T-helper 1 cell (primary cell): ENCODE measurements at places on chromosomes 2 and 18.

DNA sequence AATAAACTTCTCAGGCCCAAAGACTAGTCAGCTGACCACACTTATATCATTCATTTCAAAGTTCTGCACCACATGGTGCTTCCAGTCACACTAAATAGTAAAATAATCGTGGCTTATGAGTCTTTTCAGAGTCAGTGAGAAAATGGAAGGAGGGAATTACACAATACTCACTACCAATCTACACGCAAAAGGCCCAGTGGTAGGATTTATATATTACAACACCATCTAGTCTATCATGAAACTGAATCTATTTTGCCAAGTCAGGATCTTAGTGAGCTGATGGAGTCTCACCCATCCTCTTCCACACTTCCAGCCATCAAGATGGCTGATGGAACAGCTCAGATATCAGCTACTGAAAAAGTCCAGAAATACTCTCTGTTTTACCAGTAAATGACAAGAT is 21.9 kb downstream of the INO80D start:
- DNase-seq: no peak

DNA sequence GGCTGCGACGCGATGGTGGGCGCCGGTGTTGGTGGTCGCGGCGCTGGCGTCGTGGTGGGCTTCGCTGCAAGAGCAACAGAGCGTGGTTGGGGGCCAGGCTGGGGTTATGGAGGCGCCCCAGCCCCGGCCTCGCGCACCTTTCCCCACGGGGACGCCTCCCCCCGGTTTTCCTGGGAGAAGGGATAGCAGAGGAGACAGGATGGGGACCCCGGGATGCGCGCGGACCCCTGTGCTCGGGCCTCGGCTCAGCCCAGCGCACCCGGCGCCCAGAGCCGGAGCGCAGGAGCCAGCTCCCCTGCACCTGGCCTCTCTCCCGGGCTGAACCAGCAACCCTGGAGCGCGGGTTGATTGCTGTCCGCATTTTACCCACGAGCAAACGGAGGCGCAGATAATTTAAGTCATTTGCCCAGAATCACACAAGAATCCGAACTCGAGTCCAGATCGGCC is 1.0 kb downstream of the CD8A start:
- DNase-seq: no peak

DNA sequence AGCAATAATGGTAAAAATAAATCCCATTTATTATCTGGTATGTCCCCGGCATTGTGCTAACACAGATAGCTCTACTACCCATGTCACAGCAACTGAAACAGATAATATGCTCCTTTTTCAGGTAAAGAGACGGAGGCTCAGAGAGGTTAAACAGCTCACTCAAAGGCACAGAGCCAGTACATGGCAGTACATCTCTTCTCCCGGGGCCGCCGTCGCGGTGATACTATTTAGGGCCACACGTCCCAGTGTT is 693 bp upstream of the PDK1 start:
- no peak for DNase-seq

- DNase-seq: no peak
These were observed 96.5 kb downstream of the ZNF532 start for GRCh38 chr18:58960946-58961722.

DNA sequence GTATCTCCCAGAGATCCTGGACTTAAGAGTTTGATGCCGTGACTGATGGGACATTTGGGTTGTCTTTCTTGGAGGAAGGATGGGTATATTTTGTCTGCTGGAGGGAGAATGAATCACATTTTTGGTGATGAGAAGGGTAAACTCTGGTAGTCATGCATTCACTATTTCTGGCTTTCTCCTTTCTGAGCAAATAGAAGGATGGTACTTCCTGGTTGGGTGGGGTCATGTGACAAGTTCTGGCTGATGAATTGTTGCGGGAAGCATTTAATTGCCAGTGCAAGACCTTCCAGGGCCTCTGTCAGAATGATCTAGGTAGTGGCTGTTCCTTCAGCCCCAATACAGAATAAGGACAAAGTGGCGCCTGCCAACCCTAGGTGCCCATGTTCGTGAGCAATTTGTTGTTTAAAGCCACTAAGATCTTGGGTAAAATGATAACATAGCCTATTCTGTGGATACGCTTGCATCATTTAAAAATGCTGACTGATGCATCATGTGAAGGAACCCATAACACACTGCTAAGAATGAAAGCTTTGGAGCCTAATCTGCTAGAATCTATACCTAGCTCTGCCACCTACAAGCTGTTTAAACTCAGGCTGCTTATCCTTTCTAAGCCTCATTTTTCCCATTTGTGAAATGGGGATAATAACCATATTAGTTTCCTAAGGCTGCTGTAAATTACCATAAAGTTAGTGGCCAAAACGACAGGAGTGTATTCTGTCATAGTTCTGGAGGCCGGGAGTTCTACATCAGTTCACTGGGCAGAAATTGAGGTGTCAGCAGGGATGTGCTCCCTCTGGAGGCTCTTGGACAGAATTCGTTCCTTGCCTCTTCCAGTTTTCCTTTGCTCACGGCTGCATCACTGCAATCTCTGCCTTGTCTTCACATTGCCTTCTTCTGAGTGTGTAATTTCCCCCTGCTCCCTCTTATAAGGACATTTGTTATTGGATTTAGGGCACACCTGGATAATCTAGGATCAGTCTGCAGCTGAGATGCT is 281.3 kb downstream of the AGPS start:
- DNase-seq: no peak

DNA sequence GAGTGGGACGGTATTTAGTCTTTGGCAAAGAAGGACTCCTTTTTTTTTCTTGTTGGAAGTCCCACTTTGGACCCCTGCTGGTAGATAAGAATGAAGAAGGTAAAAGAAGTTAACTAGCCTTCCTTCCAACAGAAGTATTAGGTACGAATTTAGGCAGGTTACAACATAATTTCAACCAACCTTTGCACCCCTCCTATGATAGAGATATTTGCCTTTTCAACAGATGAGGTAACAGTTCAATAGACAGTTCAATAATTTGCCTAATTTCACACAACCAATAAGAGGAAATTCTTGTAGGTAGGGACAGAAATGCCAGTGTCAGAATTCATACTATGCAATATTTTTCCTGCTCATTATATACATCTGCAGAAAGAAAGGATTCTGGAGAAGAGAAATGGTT is 100.8 kb downstream of the CCDC141 start:
- DNase-seq: no peak

GRCh38 chr2:215657844-215658243 is 222.0 kb upstream of the FN1 start:
- no peak for DNase-seq

- no peak for DNase-seq
These were observed 104.3 kb downstream of the KCNH7 start for GRCh38 chr2:162734287-162734686.

DNA sequence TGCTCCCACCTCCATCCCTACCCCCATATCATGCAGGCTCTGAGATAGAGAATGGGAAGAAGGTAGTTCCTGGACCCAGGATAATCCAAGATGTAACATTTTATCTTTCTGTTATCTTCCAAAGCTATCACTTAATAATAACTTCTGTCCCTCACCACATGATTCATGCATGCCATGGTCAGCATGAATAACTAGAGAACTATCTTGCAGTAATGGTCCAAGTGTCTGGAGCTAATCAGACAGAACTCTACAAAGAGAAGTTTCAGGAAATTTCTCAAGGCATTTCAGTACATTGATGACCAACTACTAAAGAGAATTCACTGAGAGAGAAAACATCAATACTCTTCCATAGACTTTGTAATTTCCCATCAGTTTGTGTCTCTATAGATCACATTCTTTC is 1469.7 kb upstream of the PIK3C3 start:
- DNase-seq: no peak

DNA sequence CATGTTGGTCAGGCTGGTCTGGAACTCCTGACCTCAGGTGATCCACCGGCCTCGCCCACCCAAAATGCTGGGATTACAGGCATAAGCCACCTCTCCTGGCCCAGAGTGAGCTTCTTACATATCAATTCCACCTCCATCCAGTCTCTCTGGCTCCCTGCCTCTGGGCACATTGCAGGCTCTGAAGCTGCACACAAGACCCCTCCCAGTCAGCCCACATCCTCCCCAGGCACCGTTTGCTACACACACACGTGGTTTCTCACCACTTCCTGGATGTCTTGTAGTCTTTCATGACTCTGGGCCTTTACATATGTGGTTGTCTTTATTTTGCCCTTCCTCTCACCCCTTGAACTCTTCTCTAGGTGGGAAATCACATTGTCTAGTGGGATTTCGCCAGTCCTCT is 64.0 kb upstream of the CABLES1 start:
- peak; percentile 96 for DNase-seq

GRCh38 chr2:51971136-51971535 is 939.2 kb upstream of the NRXN1 start:
- DNase-seq: no peak

- peak; percentile 12 for DNase-seq
These were observed 65.8 kb upstream of the CABLES1 start for GRCh38 chr18:23069481-23069880.

- DNase-seq: no peak
These were observed 256.0 kb downstream of the TNS1 start for GRCh38 chr2:217746808-217747207.

DNA sequence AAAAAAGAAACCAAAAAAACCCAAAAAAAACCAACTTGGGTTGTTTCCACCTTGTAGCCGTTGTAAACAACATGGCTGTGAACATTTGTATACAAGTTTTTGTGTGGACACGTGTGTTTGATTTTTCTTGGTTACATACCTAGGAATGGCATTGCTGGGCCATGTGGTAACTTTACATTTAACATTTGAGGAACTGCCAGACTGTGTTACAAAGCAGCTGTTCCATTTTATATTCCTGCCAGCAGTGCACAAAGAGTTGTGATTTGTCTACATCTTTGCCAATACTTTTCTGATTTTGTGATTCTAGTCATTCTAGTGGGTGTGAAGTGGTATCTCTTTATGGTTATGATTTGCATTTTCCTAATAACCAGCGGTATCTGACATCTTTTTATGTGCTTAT is 22.5 kb downstream of the LPIN1 start:
- DNase-seq: no peak
